ENCODE measurements at places on chromosomes 5 and 9.

- DNase-seq: no peak
Observed at GRCh38 chr5:138032028-138032571, 779 bp downstream of the FAM13B start.

- no peak for DNase-seq
Observed at GRCh38 chr9:93951655-93952118, 3.5 kb downstream of the BARX1 start.

DNA sequence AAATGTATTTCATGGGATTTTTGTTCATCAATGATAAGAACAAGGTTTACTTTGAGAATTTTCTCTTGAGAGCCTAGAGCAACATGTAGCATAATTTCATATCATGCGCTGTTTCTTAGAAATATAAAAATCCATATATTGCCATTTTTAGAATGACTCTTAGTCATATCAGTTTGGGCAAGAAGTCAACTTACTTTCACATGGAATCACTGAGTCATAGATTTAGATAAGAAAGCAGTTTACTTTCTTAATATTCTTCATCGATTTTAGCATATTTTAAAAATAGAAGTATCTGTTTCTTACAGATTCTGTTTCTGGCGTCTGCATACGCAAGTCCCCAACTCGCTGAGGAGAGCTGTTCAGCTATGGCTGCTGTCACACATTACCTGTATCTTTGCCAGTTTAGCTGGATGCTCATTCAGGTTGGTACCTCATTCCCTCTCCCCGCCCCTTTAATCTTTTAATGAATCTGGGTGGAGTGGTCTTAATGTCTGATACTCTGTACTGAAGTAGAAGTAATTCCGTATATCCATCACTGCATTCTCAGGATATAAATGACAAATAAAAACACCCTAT, 406.6 kb downstream of the ADGRV1 start:
- no peak for DNase-seq

DNA sequence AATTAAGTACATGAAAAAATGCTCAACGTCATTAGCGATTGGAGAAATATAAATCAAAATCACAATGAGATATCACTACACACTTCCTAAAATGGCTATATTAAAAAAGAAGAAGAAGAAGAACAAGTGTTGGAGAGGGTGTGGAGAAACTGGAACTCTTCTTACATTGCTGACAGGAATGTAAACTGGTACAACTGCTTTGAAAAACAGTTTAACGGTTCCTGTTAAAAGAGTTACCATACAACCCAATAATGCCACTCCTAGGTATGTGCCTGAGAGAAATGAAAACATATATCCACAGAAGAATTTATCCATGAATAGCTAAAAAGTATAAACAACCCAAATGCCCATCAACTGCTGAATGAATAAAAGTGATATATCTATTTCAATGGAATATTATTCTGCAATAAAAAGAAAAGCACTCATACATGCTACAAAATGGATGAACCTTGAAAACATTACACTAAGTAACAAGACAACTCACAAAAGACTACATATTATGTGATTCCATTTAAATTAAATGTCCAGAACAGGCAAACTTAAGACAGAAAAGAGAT, 9.0 kb downstream of the FEM1C start:
- DNase-seq: no peak
